Amygdala (tissue), 56 donors: ENCODE measurements at places on chromosomes 11 and 22.

DNA sequence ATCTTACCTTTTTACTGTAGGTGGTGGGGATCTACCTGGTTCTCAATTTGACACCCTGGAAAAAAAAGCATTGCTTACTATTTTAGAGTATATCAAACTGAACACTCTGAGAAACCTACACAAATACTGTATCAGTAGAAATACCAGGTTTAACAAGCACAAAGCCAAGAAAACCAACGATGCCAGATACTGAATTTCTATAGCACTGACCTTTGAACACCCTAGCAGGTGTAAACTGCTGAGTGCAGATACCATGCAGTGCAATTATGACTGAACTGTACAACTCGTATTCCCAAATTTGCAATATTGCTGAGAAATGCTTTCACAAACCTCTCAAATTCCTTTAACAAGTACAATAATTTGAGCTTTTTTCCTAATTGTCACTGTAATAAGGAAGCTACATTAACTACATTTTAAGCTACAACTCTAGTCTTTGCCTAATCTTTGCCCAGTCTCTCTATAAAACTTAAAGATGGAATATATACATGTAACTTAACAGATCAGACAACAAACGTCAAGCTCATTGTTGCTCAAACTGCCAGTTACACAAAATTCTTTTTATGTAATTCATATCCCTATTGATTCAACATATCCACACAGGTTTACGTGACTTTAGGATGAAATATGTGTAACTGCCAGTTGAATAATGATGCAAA, 8.9 kb downstream of the TAF1D start:
- DNase-seq, result no peak

- no peak for DNase-seq
Observed at GRCh38 chr11:1927848-1928469, 8.5 kb downstream of the TNNT3 start.

- DNase-seq, result no peak
Observed at GRCh38 chr11:721741-722345, 15.8 kb downstream of the EPS8L2 start.

DNA sequence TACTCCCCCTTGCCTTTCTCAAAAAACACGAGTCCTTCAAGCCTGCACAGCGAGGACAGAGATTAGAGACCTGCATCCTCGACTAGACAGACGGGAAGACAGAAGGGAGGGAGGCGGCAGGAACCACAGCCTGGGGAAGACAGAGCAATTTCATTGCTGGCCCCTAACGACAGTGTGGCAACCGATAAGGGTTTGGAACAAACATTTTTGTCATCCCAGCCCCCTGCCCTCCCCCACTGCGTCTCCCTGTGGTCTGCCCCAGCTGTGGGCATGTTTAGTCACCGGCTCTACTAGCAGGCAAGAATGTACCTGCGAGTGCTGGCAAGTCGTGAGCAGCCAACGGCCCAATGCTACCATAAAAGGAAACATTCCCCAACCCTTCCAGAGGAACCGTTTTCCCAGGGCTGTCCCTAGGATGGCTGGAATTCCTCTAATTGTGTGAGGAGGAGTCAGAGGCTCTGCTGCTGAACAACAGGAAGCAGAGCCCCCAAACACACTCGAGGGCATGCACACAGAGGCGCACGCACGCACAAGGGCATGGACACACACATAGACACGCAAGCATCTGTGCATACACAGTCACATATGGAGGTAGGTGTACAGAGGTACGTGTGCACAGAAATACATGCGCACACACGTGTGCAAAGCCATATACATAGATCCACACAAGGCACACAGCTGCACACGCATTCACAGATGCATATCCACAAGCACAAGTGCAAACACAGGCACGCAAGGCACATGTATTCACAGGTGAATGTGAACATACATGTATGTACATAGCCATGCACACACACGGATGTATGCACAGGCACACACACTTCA, 58.3 kb downstream of the MYH9 start:
- DNase-seq, result no peak

DNA sequence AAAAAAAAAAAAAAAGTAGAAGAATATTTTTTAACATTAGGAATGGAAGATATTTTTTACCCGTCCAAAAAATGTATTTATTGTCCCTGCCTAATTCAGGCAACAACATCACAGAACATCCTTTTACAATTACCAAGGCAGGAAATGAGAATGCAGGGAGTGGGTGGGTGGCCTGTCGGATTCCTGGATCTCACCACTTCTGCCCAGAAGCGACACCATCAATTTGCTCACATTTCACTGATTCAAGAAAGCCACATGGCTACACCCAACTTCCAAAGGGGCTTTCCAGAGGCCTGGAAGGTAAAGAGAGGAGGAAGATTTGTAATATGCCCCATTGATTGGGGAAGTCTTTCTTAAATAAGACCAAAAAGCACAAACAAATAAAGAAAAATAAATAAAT, 93.8 kb upstream of the CLPB start:
- no peak for DNase-seq
